ENCODE measurements at places on chromosomes 1 and 21.

- DNase-seq: no peak
These were observed 37.5 kb downstream of the TLR5 start for GRCh38 chr1:223105568-223105967.

DNA sequence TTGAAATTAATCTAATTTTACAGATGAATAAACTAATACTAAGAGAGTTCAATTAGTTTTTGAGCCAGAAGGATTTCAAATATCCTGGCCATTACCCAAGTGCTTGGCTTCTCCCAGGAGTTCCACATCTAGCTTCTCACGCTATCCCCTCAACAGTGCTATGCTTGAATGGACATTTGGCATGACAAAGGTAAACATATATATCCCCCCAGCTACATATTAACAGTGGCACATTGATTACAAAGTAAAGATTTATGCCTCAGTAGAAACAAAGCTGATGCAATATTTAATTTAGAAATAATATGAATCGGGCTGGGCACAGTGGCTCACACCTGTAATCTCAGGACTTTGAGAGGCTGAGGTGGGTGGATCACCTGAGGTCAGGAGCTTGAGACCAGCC lies 434.6 kb upstream of the PRMT6 start:
- DNase-seq: peak; percentile 13

DNA sequence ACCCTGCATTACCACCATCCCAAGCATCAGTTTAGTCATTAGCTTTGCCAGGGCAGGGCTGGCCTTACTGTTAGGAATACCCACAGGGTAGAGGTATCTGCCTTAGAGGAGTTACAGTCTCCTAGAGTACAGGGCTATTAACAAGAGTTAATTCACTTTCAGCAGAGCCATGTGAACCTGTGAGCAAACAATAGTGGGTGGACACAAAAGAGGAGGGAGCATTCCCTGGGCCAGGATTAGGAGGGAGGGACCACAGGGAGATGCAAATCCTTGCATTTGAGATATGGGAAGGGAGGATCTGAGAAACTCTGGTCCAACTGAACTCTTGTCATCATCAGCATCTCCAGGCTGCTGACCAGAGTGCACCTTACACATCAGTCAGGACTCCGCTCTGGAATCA lies 51.1 kb upstream of the IGSF21 start:
- DNase-seq: no peak

DNA sequence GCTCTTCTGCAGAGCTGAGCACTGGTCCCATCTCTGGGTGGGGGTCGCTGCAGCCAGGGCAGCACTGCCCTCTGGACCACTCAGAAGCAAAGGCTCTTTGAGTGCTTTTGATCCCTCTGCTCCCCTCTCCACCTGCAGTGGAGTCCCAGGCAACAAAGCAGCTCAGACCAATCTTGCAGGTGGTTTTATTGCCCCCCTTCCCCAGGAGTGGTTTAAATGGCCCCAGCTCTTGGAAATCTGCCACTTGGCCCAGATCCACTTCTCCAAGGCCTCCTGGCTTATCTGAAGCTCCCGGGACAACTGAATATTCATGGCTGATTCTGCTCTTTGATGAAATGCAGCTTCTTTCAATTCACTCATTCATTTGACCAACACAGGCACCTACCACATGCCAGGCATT lies 2.7 kb downstream of the STUM start:
- no peak for DNase-seq

DNA sequence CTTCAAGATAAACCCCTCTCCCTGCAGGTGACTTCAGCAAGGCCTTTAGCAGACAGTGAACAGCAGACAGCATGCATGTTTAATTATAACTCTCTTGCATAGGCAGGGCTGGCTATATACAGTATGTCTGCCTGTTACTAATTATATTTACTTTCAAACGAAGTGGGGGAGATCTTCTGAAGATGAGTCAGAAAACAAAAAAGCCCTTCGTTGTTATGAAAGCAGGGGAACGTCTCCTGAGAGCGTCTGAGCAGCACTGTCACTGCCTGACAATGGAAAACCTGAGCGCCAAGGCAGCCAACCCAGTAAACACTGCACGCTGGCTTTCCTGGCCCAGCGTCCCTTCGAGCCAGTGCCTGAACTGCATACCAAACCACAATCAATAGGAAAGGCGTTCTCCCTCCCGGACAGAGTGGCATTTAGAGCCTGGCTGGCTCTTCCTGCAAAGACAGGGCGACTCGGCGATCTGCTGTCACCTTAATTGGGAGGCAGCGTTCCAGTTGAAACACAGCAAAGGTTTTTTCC lies 54.1 kb downstream of the TOMM20 start:
- peak; percentile 79 for DNase-seq

DNA sequence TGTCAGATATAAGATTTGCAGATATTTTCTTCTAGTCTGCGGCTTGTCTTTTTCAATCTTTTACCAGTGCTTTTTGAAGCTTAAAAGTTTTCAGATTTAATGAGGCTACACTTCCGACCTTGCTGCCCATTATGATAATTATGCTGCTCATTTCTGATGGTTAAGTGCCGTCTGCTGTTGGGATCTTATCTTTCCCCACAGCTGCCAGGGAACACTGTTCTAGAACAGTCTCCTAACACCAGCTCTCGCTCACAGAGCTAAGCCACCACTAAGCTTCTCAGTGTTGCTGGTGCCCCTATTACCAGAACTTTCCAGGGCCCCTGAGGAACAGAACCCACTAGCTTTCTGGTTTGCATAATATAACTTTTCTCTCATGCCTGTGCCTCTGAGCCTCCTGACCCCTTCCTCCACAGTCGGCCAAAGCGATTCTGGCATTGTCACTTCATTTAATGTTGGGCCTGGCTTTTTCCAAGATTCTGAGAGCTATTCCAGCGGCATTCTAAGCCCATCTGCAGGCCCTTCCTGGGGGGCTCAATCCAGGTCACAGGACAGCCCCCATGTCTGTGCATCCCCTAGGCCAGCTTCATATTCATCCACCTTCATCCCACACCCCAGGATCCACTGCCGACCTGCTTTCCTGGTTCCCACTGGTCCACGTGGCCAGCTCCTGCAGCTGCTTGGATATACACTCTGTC lies 237.0 kb downstream of the PTPRU start:
- no peak for DNase-seq

DNA sequence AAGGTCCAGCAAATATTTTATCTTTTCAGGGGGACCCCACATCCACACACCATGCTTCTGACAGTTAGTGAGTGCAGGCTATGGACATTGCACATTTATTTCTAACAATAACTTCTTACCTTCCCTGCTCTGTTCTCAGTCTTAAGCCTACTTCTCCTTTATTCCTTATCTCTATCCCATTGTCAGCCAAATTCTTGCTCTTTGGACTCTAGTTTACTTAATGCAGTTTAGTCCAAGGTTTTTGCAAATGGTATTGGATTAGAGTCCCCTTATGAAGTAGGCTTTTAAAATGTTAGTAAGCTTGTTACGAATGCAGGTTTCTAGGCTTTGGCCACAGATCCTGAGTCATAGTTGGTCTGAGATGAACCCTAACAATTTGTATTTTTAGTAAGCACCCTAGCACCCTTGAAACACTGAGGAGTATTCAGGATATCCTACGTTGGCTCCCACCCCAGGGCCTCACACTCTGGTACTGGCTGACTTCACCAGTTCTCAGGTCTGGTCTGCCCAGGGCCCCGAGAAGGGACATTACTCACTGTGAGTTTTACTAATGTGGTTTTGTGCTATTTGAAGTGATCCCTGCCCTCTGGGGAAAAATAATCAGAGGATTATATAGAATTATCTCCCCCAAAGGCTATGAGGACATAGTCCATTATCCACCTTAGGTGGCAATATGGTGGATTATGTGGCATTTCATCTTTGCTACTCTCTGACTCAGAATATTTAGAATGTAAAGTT lies 239.5 kb downstream of the TGFB2 start:
- DNase-seq: peak; percentile 43

DNA sequence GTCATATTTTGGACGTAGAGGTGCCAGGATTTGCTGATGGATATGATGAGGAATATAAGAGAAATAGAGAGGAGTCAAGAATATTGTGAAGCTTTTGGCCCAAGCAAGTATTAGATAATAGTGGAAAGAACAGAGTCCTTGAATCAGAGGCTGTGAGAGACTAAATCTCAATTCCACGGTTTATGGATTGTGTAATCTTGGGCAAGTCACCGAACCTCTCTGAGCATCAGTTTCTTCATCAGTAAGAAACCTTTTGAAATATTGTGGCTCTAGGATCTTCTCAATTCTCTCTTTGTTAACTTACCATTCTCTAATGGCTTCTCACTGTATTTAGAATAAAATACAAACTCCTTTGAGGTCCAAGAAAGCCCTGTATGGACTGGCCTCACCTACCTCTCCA lies 77.6 kb downstream of the RPS6KA1 start:
- DNase-seq: no peak

- DNase-seq: no peak
These were observed 123.2 kb downstream of the DPYD start for GRCh38 chr1:97797403-97798183.
